Stimulated activated CD4-positive, alpha-beta T cell treated with anti-CD3 and anti-CD28 coated beads, TNF-alpha, amount 100 ng/mL, for 4 hours (primary cell): ENCODE measurements at places on chromosomes 4 and X.

DNA sequence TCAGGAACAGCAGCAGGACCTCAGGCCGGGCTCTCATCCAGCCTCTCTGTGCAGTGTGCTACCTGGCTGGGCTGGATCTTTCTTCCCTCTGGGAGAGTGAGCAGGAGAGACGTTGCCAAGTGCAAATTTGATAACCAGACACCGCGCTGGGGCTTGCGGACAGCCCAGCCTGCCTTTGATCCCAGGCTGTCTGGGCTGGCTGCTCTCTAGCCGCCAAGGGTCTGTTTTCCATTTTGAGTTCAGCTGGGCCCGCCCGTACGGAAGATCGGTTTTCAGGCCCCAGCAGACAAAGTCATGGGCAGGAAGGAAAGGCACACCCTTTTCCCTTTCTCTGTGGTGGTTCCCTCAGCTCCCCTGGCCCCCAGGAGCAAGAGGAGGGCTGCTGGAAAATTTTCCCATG lies 90.2 kb downstream of the CPZ start:
- no peak for DNase-seq

DNA sequence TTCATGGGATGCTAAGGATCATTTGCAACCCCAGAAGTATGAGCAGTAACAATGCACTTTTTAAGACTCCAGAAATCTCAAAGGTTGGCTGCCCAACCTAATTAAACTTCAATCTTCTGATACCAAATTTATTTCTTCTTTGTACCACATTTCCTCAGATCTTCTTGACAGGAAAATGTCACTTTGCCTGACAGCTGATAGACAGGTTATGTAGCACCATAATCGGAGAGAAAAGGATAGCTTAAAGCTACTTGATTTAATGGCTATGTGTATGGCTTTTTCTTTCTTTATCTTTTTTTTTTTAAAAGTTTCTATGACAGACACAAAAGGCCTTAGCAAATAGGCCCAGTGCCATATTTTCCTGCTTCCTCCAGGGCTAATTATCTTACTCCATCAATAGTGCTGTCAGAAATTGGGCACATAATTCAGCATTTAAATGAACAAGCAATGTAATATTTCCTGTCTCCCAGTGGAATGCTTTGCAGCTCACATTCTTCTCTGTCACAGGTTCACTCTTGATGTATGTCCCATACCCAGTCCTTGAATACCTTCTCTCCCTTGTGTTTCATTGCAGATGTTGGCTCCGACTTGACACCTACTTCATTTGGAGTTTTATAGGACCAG lies 795.7 kb downstream of the ADGRL3 start:
- DNase-seq, result no peak

GRCh38 chr4:1600211-1600780 lies 83.8 kb downstream of the FAM53A start:
- DNase-seq, result no peak

GRCh38 chrX:18983666-18984380 lies at the start of gene PHKA2:
PHKA2 (minus strand) TSS chrX:18984114; CDS start chrX:18983932, 182 bp downstream.
- peak; percentile 23 for DNase-seq
